ENCODE measurements at places on chromosomes 7 and 10.
A peak's percentile ranks its signal among the peaks of the same experiment; 100 is the strongest.

DNA sequence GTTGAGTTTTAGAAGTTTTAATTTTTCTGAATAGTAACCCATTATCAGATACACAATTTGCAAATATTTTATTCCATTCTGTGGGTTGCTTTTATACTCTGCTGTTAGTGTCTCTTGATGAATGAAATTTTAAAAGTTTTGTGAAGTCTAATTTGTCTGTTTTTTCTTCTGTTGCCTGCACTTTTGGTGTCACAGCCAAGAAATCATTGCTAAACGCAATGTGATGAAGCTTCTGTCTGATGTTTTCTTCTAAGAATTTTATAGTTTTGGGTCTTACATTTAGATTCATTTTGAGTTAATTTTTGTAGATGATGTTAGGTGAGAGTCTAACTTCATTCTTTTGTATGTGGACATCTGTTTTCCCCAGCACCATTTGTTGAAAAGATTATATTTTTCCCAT, 330.0 kb upstream of the FOXK1 start:
- no peaks in the 10 kb centered on the region for H3K4me1 ChIP-seq
- H3K36me3 ChIP-seq = no peaks in the 10 kb centered on the region
- no peaks in the 10 kb centered on the region for H3K27me3 ChIP-seq
- DNase-seq = no peak
- H3K27ac ChIP-seq = no peak overlapping the region
- no peak overlapping the region for H3K4me3 ChIP-seq

- DNase-seq = peak; percentile 45
- peaks cover 82% of the 10 kb centered on the region for H3K4me1 ChIP-seq
- H3K27ac ChIP-seq = peak overlapping the region; percentile 67
- H3K27me3 ChIP-seq = no peaks in the 10 kb centered on the region
- H3K36me3 ChIP-seq = peaks cover 5% of the 10 kb centered on the region
- H3K4me3 ChIP-seq = no peak overlapping the region
These were observed 218.3 kb downstream of the FAM107B start for GRCh38 chr10:14556285-14556956.

- no peaks in the 10 kb centered on the region for H3K27me3 ChIP-seq
- peaks cover 6% of the 10 kb centered on the region for H3K4me1 ChIP-seq
- peaks cover 66% of the 10 kb centered on the region for H3K36me3 ChIP-seq
- H3K27ac ChIP-seq = no peak overlapping the region
These were observed 5.7 kb downstream of the HUS1 start for GRCh38 chr7:47973739-47974138.

DNA sequence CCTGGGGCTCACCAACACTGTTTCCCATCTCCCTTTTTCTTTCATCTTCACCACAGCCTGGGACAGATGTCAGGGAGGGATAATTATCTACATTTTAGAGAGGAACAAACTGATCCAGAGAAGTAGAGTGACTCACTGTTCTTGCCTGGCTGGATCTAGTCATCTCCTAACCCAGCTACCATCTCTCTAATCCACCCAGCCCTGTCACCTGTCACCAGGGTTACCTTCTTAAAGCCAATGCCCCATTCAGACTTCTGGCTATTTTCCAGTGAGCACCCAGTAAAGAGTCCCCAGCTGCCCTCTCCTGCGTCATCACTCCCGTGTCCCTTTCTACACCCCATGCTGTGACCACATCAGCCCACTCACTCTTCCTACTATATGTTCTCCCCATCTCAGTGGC, 68.4 kb upstream of the DUSP5 start:
- no peak overlapping the region for H3K4me3 ChIP-seq
- H3K27me3 ChIP-seq = no peaks in the 10 kb centered on the region
- no peak overlapping the region for H3K27ac ChIP-seq
- no peak for DNase-seq
- H3K36me3 ChIP-seq = no peaks in the 10 kb centered on the region
- H3K4me1 ChIP-seq = peaks cover 3% of the 10 kb centered on the region

- H3K36me3 ChIP-seq = no peaks in the 10 kb centered on the region
- H3K27ac ChIP-seq = no peak overlapping the region
- no peak for DNase-seq
- no peaks in the 10 kb centered on the region for H3K27me3 ChIP-seq
- no peak overlapping the region for H3K4me3 ChIP-seq
These were observed 40.0 kb upstream of the PAPSS2 start for GRCh38 chr10:87619705-87620104.

DNA sequence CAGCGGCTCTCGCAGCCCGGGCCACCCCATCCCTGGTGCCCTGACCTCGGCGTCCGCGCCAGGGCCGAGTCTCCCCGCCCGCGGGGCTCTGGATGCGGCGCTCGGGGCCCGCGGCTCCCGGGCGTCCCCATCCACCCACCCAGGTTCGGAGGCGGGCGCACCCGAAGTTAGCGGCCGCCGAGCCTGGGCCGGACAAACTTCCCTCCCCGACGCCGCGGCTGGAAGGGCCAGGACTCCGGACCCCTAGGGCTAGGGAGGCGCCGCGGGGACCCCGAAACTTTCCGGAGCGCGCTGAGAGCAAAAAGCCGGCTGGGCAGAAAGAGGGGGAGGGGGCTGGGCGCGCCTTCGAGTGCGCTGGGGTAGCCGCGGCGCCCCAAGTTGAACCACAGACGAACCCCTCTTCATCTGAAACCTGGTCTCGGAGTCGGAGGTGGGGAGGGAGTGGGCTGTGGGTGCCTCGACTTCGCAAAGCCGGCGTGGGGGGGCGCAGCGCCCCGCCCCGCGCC, 3.7 kb upstream of the ELFN1 start:
- no peak overlapping the region for H3K27ac ChIP-seq
- no peaks in the 10 kb centered on the region for H3K36me3 ChIP-seq
- peak overlapping the region; percentile 58 for H3K4me3 ChIP-seq
- peaks cover 52% of the 10 kb centered on the region for H3K27me3 ChIP-seq

DNA sequence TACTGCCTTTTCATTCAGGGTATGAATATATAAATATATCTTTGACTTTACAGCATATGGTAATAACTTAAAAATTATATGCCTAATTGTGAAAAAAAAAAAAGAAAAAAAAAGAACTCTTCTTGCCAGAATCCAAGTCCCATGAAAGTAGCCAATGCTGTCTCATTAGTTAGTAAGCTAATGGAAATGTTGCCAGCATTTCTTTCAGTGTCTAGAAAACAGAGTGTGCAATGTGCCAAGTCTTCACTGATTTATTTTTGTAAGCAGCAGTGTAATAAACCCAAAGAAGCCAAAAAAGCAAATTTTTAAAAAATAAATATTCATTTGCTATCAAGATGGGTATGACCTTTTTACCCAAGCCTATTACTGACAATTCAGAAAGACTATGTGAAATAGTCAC, 31.1 kb upstream of the LRRN3 start:
- no peaks in the 10 kb centered on the region for H3K36me3 ChIP-seq
- H3K4me3 ChIP-seq = no peak overlapping the region
- DNase-seq = no peak
- no peak overlapping the region for H3K27ac ChIP-seq
- H3K27me3 ChIP-seq = no peaks in the 10 kb centered on the region

- DNase-seq = no peak
- no peaks in the 10 kb centered on the region for H3K4me1 ChIP-seq
- no peaks in the 10 kb centered on the region for H3K27me3 ChIP-seq
- H3K36me3 ChIP-seq = no peaks in the 10 kb centered on the region
- no peak overlapping the region for H3K27ac ChIP-seq
These were observed 192.7 kb downstream of the PTPRN2 start for GRCh38 chr7:158394936-158395335.

DNA sequence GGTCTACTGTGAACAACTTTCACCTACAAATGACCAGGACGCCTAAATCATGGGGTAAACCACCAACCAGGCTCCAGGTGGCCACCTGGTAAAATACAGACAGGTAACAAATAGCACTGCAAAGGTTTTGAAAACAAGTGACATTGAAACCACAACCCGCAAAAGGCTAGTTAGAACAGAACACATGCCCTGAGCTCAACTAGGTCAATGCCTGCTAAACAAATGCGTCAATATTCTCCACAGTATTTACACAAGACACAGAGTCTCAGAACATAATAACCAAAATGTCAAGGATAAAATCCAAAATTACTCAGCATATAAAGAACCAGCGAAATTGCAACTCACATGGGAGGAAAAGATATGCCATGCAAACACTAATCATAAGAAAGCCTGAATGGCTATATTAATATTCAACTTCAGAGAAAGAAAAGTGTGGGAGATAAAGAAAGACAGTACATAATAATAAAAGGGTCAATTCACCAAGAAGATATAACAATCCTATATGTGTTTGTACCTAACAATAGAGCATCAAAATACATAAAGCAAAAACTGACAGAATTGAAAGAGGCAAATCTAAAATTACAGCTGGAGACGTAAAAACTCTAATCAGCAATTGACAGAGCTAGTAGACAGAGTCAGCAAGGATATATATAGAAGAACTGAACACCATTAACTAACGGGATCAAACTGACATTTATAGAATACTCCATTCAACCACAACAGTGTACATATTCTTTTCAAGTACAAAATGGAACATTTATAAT, 47.6 kb downstream of the SMURF1 start:
- DNase-seq = no peak
- H3K4me3 ChIP-seq = no peak overlapping the region
- H3K27ac ChIP-seq = no peak overlapping the region
- H3K4me1 ChIP-seq = no peaks in the 10 kb centered on the region
- H3K36me3 ChIP-seq = no peaks in the 10 kb centered on the region

GRCh38 chr10:17737027-17737965, 14.7 kb upstream of the TMEM236 start:
- DNase-seq = no peak
- no peaks in the 10 kb centered on the region for H3K27me3 ChIP-seq
- H3K36me3 ChIP-seq = no peaks in the 10 kb centered on the region
- H3K4me3 ChIP-seq = no peak overlapping the region
- H3K27ac ChIP-seq = no peak overlapping the region
- H3K4me1 ChIP-seq = no peaks in the 10 kb centered on the region

DNA sequence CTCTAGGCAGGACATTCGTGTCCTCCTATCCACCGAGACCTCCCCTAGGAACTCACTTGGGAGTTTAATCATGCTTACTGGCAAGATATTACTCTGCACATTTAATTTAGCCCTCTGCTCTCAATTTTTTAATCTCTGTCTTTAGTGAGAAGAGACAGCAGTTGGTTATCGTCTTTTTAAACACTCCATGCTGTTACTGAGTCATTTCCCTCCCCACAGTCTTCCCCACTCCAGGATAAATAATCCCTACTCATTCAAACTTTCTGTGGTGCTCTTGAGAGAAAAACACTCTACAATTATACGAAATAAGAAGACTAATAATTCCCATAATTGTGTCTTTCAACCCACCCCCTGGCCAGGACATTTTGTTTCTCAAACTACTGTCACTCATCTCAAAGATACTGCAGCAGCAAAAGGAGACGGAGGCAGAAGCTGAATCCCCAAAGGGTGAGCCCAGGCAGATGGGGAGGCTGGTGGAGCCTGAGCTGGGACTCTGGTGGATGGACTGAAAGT, 84.2 kb downstream of the ANK3 start:
- no peak for DNase-seq
- H3K4me1 ChIP-seq = no peaks in the 10 kb centered on the region
- no peaks in the 10 kb centered on the region for H3K36me3 ChIP-seq
- no peaks in the 10 kb centered on the region for H3K27me3 ChIP-seq
- no peak overlapping the region for H3K4me3 ChIP-seq

GRCh38 chr10:59315465-59315864, 46.9 kb downstream of the FAM13C start:
- H3K27me3 ChIP-seq = no peaks in the 10 kb centered on the region
- H3K4me3 ChIP-seq = no peak overlapping the region
- no peak for DNase-seq
- H3K27ac ChIP-seq = no peak overlapping the region
- no peaks in the 10 kb centered on the region for H3K4me1 ChIP-seq
- H3K36me3 ChIP-seq = no peaks in the 10 kb centered on the region

GRCh38 chr7:40133561-40134427, 628 bp downstream of the MPLKIP start:
- peaks cover 13% of the 10 kb centered on the region for H3K4me1 ChIP-seq
- no peaks in the 10 kb centered on the region for H3K27me3 ChIP-seq
- H3K27ac ChIP-seq = peak overlapping the region; percentile 88

GRCh38 chr7:117830422-117830954, 42.8 kb downstream of the CTTNBP2 start:
- H3K4me3 ChIP-seq = no peak overlapping the region
- DNase-seq = no peak
- H3K36me3 ChIP-seq = no peaks in the 10 kb centered on the region
- H3K4me1 ChIP-seq = no peaks in the 10 kb centered on the region

GRCh38 chr10:87837445-87837844, 19.4 kb upstream of the ATAD1 start:
- no peak overlapping the region for H3K27ac ChIP-seq
- H3K4me3 ChIP-seq = no peak overlapping the region
- no peak for DNase-seq
- no peaks in the 10 kb centered on the region for H3K36me3 ChIP-seq

DNA sequence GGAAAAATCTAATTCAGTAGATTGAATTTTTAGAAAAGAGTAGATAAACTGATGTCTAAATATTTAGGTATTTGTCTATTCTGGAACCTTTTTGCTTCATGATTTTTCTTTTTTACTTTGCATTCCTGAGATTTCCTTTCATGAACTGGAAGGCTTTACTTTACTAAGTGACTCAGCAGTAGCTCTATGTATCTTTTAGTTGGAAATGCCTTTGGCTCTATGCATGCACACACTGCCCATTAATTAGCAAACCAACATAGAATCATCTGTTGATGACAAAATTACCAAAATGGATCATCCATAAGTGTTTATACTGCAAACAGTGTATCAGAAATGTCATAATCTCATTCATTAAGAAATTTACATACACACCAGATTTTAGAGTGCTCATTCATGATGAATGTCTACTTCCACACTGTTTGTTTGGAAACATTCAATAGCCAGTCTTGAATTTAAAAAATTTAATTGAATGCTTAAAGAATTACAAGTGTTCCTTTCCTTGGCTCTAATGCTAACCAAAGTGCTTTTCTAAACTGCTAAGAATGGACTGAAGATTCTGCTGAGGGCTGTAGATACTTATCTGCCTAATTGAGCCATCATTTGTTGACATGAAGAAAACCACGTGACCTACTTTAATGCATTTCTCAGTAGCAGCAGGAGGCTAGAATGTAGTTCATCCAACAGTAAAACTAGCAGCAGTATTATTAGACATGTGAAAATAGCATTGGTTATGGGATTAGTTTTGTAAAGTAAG, 282.0 kb downstream of the ADK start:
- no peaks in the 10 kb centered on the region for H3K4me1 ChIP-seq
- H3K27ac ChIP-seq = no peak overlapping the region
- no peak overlapping the region for H3K4me3 ChIP-seq

DNA sequence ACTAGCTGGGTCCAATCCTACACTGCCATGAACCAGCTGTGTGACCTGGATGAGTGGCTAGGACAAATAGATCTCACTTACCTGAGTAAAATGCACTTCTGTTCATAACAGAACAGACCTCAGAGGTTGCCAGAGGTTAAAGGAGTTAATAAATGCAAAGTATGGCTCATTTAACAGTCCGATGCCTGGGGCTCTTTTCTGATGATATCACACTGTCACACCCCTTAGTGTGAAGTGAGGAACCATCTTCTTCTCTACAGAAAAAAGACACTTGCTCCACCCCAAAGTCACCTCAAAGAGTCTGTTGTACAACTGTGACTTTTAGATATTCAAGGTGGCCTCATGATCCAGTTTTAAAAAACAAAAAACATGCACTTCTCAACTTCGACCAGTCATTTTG, 21.5 kb upstream of the TARP start:
- H3K36me3 ChIP-seq = no peaks in the 10 kb centered on the region
- H3K4me1 ChIP-seq = no peaks in the 10 kb centered on the region
- no peaks in the 10 kb centered on the region for H3K27me3 ChIP-seq
- DNase-seq = no peak
- H3K4me3 ChIP-seq = no peak overlapping the region

Data from effector memory CD4-positive, alpha-beta T cell (primary cell).